Activated T-helper 1 cell treated with anti-CD3 and anti-CD28 coated beads, Interleukin-2, amount 50 U/mL, for 16 hours (primary cell): ENCODE measurements at places on chromosomes 2 and 18.

- DNase-seq = no peak
Measured at GRCh38 chr2:138974651-138975050, 194.5 kb upstream of the NXPH2 start.

- DNase-seq = no peak
Measured at GRCh38 chr2:238701341-238702206, 146.3 kb upstream of the TWIST2 start.

GRCh38 chr2:44933434-44933951, 8.0 kb upstream of the SIX3 start:
- DNase-seq = no peak

DNA sequence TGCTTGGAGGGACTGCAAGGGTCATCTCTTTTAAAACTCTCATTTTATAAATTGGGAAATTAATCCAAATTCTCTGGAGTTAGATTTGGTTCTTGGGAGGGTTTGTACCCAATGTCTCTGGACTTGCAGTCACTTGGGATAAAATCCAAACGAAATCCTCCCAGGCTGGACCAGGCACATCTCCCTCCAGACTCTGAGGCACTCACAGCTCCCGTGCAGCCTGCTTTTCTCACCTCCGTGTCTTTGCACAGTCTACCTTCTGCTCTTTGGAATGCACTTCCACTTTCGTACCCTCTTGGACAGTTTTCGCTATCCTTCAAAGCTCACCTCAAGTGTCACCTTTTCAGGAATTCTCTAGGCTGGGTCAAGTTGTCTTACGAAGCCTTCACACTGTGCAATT, 166.3 kb downstream of the MYCN start:
- no peak for DNase-seq

GRCh38 chr2:65396348-65397026, 35.9 kb downstream of the SPRED2 start:
- DNase-seq = no peak

DNA sequence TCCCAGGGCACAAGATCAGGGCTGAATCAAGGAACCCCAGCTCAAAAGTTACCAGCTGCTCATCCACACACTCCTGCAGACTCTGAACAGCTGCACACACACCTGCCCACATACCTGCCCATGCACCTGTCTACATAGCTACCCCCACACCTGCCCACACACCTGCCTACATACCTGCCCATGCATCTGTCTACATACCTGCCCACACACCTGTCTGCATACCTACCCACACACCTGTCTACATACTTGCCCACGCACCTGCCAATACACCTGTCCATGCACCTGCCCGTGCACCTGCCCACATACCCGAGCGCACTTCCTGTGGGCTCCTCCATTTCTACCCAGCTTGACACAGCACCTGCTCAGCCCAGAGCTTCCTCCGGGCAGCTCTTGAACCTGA, 122.8 kb upstream of the AGAP1 start:
- no peak for DNase-seq

DNA sequence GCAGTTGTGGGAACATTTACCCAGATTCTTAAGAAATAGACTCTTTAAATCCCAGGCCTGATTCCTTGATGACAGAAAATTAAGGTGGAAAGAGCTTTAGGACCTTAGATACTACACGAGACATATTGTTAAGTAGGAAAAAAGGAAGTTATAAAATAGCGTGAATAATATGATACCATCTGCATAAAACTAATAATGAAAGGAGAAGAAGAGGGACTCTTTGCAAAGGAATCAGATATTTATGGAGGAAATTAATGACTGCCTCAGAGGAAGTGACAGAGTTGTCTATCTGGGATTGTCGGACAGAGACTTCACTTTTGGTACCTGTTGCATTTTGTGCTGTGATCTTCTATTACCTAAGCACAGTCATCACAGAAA, 20.8 kb downstream of the APCDD1 start:
- DNase-seq = no peak

DNA sequence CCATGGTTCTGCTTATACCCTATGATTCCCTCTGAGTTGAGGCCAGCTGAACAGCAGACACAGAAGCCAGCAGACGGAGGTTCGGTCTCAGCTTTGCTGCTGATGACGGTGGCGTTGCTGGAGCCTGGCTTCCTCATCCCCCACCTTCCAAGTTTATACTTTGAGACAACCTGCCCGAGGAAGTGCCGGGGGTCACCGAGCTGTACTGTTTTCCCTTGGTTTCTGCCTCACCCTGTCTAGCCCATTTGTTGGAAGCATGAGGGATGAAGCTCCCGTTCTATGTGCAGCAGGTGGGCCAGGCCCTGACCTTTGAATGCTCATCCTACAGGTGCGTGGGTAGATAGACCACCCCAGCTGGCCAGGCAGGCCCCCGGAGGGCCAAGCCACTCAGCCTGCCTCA, 117.3 kb downstream of the MYCN start:
- no peak for DNase-seq

DNA sequence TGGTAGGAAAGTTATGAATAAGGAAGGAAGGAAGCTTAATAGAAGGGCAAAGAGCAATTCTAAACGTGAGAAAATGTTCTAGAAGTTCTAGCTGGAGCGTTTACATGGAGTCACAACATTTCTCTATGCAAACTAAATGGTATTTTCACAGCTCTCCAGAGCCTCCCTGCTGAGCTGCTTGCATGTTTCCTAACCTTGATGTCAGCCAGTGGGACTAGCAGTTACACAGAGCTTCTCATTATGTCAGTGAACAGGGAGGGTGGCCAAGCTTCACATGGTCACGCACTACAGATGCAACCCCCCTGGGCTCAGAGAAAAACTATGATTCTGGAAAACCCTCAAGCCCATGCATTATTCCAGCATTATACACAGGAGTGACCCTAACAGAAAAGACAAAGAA, 153.4 kb upstream of the CCDC150 start:
- no peak for DNase-seq

DNA sequence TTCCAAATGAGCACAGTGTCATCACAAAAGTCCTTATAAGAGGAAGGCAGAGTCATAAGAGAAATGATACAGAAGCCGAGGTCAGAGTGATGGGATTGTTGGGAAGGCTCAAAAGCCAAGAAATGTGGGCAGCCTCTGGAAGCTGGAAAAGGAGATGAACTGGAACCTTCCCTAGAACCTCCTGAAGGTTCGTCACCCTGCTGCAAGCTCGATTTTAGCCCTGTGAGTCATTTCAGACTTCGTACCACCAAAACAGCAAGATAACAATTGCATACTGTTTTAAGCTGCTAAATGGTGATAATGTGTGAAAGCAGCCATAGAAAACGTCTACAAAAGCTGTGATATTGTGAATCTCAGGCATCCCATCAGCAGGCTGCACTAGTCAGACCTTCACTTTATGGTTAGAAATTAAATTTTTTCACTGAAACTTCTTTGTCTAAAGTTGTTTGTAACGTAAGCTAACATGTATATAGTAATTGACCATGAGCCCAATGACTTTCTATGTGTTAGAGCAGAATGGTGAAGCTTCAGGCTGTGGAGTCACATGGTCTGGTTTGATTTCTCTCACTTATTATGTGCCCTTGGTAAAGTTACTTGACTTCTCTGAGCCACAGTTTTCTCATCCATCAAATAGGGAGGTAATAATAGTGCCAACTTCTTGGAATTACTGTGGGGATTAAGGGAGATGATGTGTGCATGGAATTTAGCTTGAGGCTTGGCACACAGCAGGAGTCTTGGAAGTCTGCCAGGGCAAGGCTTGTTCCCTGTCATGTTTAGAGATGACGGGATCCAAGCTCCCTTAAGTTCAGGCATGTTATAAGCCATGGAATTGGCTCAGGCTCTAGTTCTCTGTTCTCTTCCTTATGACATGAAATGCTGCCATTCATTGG, 132.0 kb upstream of the CCDC195 start:
- DNase-seq = no peak

- no peak for DNase-seq
Measured at GRCh38 chr2:60516383-60516811, 37.1 kb downstream of the BCL11A start.

GRCh38 chr2:42261518-42262195, 92.5 kb downstream of the EML4 start:
- no peak for DNase-seq

DNA sequence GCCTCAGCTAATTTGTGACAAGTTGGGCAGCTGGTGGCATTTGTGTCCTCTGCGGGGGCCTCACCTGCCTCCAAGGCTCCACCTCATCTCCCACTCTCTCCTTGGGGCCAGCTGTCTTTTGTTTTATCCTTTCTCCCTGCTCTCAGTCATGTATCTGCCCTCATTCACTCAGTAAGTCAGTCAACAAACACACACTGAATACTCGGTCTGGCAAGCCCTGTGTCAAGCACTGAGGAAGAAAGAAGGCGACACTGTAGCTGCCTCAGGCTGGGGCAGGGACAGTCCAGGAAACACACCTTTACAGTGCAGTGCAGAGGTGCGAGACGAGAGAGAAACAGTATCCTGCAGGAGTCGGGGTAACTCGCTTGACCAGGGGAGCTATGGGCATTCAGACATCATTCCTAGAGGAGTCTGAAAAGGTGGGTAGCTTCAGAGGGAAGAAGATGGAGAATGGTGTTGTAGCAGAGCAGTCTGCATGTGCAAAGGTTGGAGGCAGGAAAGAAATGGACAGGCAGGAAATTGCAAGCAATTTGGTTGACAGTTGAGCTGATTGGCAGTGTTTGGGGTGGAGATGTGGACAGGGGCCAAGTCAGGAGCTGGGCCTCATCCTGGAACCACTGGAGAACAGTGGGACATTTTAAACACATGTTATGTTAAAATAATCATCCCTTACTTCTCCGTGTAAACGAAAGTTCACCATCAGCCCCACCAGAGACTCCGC, 34.9 kb downstream of the SCTR start:
- DNase-seq = no peak

DNA sequence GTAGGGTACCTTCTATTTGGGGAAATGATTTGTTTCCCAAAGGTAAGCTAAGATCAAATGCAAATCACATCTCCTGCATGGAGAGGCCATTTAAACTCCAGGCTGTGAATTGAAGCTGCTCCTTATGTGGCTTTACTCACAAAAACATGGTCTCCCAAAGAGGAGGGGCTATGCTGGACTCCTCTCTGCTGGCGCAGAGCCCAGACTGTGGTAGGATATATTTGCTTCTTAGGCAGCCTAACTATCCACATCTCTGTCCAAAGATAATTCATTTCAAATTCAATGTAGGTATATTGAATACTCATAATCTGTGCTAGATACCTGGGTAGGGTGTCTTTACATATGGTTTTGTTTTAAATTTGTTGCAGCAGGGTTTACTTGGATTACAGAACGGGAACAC, 358.5 kb downstream of the ALK start:
- no peak for DNase-seq

DNA sequence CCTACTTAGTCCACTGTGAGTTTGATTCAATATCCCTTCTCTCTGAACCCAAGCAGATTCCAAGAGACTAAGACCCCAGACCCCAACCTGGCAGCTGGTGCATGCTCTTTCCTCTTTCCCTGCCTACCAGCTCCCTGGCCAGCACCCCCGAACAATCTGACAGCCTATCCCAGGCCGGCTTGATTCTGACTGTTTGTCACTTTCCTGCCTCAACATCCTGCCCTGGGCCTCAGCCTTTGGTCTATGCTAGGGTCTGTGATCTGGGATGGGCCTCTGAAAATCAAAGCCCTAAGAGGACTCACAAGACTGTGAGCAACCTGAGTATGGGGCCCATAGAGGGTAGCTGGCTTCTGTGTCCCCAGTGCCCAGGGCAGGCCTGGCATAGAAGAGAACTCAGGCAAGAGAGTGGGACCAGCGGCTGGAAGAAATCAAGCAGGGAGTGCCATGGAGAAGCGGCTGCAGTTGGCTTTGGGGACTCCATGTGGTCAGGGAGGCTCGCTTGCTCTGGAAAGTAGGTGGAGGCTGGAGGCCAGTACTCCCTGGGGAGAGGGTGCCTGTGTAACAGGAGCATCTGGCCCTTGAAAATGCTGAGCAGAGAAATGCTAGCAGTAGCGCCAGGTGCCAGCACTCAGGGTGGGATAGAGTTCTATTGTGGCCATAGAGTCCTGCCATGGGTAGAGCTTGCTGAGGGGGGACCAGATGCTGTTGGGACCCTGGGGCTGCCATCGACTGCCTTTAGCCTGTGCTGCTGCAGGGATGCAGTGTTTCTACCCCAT, 343.9 kb downstream of the DYSF start:
- no peak for DNase-seq

DNA sequence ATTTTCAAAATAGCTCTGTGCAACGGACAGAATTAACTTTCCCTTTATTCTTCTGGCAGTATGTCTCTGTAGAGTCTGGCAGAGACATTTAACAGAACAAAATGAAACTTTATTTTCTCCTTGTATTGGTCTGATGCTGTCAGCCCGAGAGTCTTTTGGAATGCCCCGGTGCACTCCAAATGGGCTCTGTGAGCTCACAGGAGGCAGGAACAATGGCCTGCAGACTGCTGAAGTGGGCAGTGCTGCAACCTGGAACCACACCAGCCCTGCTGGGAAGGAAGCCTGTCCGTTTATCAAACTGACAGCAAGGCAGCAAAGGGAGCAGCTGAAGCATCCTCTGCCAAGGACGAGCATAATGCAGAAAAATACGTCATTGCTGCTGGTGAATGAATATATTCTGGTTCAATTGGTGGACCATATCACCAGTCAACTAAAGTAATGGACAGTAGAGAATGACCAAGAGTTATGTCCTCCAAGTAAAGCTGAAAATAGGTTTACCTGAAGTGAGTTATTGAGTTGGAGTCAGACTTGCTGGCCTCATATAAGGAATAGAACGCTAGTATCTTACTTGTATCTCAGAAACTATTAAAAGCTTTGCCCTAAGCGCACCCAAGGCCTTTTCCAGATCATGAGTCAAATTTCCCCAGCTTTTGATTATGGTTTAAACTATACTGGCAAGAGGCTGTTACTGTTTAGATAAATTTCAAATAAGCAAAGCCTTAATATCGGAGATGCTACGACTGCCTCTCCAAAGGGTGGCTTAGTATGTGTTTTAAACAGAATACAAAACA, 207.6 kb upstream of the TANK start:
- no peak for DNase-seq

- DNase-seq = no peak
Measured at GRCh38 chr2:177579486-177580036, 187.0 kb downstream of the AGPS start.

DNA sequence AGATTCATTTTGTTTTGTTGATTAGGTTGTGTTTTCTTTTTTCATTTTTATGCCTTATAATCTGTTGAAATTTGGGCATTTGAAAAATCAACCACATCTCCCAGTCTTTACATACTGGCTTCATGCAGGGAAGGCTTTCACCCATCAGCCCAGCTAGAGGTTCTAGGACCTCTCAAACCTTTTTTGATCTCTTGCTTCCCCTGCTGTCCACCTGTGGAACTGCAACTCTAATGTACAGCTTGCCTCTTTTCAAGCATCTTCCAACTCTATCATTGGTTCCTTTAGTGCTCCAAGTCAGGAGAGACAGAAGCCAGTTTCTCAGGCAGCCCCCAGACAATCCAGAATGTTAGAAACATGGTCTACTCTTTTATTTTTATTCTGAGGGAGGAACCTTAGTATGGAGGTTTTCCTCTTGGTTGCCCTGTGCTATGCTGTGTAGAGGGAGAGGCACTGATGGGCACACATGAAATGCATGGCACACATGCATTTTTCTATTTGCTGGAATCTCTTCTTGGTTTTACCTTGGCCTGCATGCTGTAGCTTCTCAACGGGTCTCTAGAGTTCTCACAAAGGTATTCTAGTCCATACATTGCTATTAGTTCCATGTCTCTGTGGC, 107.2 kb upstream of the L3MBTL4 start:
- DNase-seq = no peak
